ENCODE measurements at places on chromosomes 7 and 10. TPM values are rescaled to one million over a fixed set of nuclear protein-coding genes. Genes with fewer than 3 reads are reported as not detected.

DNA sequence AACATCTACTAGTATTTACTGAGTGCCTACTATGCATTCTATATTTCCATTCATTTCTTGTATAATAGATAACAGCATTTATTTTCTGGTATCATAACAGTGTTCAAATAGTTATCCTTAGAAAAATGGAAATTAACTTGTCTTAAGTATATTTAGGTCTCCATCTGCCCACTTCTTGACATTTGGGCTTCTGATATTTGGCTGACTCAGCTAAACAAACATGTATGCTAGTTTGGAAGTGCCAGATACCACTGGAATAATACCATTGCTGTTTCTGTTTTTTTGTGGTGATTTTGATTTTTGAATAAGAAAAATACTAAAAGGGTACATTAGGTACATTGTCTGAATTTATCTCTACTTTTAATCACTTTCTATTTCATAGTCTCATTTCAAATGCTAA, 169.2 kb downstream of the ST7 start:
- H3K4me3 ChIP-seq = no peak overlapping the region
- H3K4me1 ChIP-seq = peaks cover 9% of the 10 kb centered on the region
- no peaks in the 10 kb centered on the region for H3K27me3 ChIP-seq
- DNase-seq = no peak
- no peak overlapping the region for H3K27ac ChIP-seq

FAM171A1 gene
- 5.1 TPM for total RNA-seq

DNA sequence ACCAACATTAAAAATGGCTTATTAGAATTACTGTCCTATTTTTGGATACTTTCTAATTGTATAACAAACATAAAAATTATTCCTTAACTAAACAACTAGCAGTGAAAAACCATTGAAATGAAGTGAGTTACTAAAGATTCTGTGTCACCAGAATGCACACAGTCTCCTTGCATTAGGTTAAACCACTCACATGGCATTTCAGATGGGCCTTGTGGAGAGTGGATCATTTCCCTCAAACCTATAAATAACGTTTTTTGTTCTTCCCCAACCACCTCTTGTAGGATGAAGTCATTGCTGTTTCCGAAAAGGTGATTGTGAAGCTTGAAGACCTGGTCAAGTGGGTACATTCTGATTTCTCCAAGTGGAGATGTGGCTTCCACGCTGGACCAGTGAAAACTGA, 38.4 kb downstream of the ARID5B start:
- peak overlapping the region; percentile 92 for H3K27ac ChIP-seq
- no peaks in the 10 kb centered on the region for H3K27me3 ChIP-seq
- peaks cover 56% of the 10 kb centered on the region for H3K36me3 ChIP-seq
- peak overlapping the region; percentile 44 for H3K4me3 ChIP-seq

ATAD1 gene
- 43.8 TPM for total RNA-seq

DNA sequence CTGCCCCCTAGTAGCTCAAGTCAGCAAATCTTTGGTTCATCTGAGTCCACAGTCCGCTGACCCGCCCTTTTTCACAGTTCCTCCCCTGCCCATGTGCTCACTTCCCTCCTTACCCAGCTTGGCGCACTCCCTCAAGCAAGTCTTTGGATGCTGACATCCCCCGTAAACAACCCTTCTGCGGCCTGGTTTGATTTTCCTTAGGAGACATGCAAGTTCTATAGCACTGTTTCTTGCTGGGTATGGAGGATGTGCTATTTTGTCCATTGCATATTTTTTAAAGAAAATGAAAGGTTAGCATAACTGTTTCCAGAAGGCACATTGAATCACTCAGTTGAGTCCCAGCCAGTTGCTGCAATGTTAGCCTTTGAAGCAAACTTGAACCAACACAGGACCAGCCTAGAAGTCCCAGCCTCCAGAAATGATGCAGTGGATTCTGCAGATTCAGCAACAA, 38.2 kb downstream of the HTRA1 start:
- peaks cover 13% of the 10 kb centered on the region for H3K4me1 ChIP-seq
- H3K4me3 ChIP-seq = no peak overlapping the region
- H3K36me3 ChIP-seq = no peaks in the 10 kb centered on the region

DNA sequence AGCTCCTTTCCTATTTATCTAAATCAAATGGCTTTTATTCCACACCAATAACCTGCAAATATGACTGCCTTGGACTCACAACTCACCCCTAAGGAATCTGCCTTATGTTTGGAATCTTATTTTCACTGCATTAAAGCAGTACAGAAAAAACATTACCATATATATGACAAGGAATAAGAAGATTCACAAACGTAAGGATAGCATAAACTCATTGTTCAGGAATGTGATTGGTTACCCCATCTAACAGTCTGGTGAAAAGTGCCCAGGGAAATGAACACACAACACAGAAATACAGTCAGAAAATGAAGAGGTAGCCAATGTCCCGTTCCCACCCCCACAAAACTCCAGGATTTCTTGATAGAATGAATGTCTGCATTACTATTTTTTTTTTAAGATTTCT, 2.0 kb downstream of the PPP3CB start:
- no peaks in the 10 kb centered on the region for H3K27me3 ChIP-seq
- H3K27ac ChIP-seq = peak overlapping the region; percentile 57
- no peak for DNase-seq

VGF gene
- total RNA-seq = not detected

DNA sequence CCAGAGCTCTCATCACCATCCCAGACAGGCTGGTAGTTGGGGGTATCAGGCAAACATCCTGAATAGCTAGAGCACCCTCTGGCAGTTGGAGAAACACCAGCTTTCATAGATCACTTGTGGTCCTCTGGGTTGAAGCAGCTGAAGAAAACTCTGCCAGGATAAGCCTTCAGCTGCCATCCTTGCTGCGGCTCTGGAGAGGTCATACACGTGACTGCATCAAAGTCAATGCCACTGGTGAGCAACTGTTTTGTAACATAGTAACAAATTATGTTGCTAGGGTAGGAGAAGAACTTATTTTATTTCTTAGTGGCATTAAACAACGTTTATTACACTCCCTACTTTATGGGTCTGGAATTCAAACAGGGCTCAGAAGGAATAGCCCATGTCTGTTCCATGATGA, 19.2 kb upstream of the PANK1 start:
- H3K4me3 ChIP-seq = no peak overlapping the region
- no peak for DNase-seq
- no peaks in the 10 kb centered on the region for H3K36me3 ChIP-seq
- H3K4me1 ChIP-seq = no peaks in the 10 kb centered on the region
- no peak overlapping the region for H3K27ac ChIP-seq
